ENCODE measurements at places on chromosomes 3 and 15.
A peak's percentile ranks its signal among the peaks of the same experiment; 100 is the strongest.

DNA sequence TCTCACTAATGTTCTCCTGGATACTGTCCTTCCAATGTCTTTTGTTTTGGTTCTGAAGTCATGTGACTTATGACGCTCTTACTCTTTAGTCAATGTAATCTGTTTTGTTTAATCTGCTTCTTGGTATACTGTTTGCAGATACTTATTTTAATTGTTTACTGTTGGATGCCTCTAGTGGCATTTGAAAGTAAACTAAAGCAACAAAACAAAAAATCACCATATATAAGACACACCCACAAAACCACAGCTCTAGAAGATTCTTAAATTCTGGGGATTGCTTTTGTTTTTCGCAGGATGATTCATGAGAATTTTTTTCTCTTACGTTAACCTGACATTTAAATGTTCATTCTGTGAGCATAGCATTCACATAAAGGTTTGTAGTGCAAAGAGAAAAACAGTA, 16.8 kb downstream of the SLC25A26 start:
- H3K27me3 ChIP-seq, result no peaks in the 10 kb centered on the region
- no peak for DNase-seq
- no peaks in the 10 kb centered on the region for H3K36me3 ChIP-seq
- H3K4me3 ChIP-seq, result no peak overlapping the region
- H3K27ac ChIP-seq, result no peak overlapping the region
- no peaks in the 10 kb centered on the region for H3K4me1 ChIP-seq

- no peak overlapping the region for H3K27ac ChIP-seq
- peak overlapping the region; percentile 29 for H3K4me3 ChIP-seq
- no peaks in the 10 kb centered on the region for H3K36me3 ChIP-seq
- H3K4me1 ChIP-seq, result no peaks in the 10 kb centered on the region
- H3K27me3 ChIP-seq, result no peaks in the 10 kb centered on the region
These were observed 321.8 kb upstream of the MME start for GRCh38 chr3:154758109-154758868.

GRCh38 chr15:69648212-69648611, 195.6 kb downstream of the RPLP1 start:
- no peak overlapping the region for H3K27ac ChIP-seq
- no peaks in the 10 kb centered on the region for H3K4me1 ChIP-seq
- DNase-seq, result no peak
- H3K4me3 ChIP-seq, result no peak overlapping the region
- peaks cover 27% of the 10 kb centered on the region for H3K27me3 ChIP-seq

DNA sequence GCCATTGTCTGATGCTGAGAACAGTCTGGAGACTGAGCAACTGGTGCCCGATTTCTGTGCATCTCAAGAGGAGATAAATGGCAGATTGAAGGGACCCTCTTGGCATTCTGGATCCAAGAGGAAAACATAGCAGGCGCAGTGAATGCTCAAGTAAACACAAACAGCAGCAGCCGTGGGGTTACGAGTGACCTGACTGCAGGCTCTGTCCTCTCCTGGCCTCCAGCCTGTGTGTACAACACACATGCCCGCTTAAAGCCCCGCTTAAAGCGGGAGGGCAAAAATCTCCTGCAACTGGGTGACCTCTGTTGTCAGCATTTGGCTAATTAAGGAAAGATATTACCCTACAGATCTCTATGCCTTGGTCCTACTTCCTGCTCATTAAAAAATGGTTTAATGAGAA, 120.5 kb downstream of the GREM1 start:
- no peaks in the 10 kb centered on the region for H3K36me3 ChIP-seq
- no peaks in the 10 kb centered on the region for H3K27me3 ChIP-seq
- H3K4me3 ChIP-seq, result no peak overlapping the region
- peaks cover 46% of the 10 kb centered on the region for H3K4me1 ChIP-seq

DNA sequence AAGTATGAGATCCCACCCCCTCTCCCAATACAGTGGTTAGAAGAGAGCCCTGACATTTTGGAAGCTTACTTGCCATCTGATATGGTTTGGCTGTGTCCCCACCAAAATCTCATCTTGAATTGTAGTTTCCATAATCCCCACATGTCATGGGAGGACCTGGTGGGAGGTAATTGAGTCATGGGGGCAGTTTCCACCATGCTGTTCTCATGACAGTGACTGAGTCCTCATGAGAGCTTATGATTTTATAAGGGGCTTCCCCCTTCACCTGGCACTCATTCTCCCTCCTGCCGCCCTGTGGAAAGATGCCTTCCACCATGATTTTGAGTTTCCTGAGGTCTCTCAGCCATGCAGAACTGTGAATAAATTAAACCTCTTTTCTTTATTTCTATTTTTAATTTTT, 28.8 kb upstream of the HES1 start:
- H3K4me3 ChIP-seq, result no peak overlapping the region
- peaks cover 10% of the 10 kb centered on the region for H3K4me1 ChIP-seq
- no peak for DNase-seq
- H3K27ac ChIP-seq, result no peak overlapping the region
- no peaks in the 10 kb centered on the region for H3K36me3 ChIP-seq
- no peaks in the 10 kb centered on the region for H3K27me3 ChIP-seq

GRCh38 chr15:101535170-101535902, 45.8 kb upstream of the PCSK6 start:
- peaks cover 3% of the 10 kb centered on the region for H3K4me1 ChIP-seq
- no peaks in the 10 kb centered on the region for H3K36me3 ChIP-seq
- no peak overlapping the region for H3K4me3 ChIP-seq
- no peak for DNase-seq

DNA sequence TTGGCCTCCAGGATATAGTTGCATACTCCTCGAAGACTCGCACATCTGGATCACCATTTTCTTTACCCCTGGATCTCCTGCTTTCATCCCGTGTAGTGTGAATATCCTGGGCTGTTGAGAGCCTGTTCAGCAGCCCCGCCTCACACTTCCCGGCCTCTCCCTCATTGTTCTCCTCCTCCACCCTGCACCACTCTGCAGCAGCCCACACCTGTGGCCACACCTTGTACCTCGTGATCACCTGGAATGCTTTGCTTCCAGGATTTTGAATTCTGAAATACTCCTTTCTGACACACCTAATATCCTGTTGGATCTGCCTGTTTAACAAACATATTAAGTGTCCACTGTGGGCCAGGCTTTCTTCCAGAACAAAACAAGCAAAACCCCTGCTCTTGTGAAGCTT, 14.4 kb downstream of the ABHD17C start:
- peak overlapping the region; percentile 54 for H3K27ac ChIP-seq
- DNase-seq, result peak; percentile 84
- no peak overlapping the region for H3K4me3 ChIP-seq
- H3K27me3 ChIP-seq, result no peaks in the 10 kb centered on the region
- H3K36me3 ChIP-seq, result peaks cover 10% of the 10 kb centered on the region
- peaks cover 25% of the 10 kb centered on the region for H3K4me1 ChIP-seq

DNA sequence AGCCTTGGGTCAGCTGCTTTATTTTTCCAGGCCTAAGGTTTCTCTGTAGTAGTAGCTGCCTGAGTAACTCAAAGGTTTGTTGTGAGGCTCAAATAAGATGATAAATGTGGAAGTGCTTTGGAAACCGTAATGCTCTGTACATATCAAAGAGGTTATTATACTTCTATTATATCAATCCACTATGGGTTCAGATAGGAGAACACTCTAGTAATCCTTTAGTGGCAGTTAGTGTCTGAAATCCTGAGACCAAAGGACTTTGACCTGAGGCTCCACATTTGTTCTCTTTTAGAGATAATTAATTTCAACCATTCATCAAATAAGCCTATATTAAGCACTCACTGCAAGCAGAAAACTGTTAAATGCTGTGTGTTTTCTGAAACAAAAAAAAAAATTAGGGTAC, 128.6 kb upstream of the BCL6 start:
- H3K4me3 ChIP-seq, result no peak overlapping the region
- no peaks in the 10 kb centered on the region for H3K36me3 ChIP-seq
- no peak for DNase-seq
- no peaks in the 10 kb centered on the region for H3K27me3 ChIP-seq

- H3K4me3 ChIP-seq, result no peak overlapping the region
- H3K27ac ChIP-seq, result no peak overlapping the region
- peaks cover 3% of the 10 kb centered on the region for H3K4me1 ChIP-seq
- no peaks in the 10 kb centered on the region for H3K27me3 ChIP-seq
These were observed 984.6 kb upstream of the NR2F2 start for GRCh38 chr15:95345867-95346266.

DNA sequence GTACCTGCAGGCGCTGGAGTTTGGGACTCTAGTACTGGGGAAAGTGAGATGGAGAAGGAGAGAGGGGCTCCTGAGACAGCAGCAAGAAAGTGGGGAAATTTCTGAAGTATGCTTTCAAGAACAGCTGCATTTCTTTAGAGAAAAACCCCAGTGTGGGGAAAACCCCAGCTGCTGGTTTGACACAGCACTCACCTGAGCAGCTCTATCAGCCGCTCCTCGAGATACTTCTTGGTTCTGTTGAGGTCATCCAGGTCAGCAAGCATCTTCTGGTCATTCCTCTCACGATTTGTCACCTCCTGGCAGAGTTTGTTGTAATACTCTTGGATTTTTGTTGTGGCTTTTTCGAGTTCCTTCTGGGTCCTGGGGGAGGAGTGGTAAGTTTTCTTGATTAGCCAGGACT, 18.8 kb downstream of the CXCR6 start:
- no peaks in the 10 kb centered on the region for H3K4me1 ChIP-seq
- H3K27me3 ChIP-seq, result no peaks in the 10 kb centered on the region
- H3K27ac ChIP-seq, result no peak overlapping the region
- H3K4me3 ChIP-seq, result no peak overlapping the region

- DNase-seq, result peak; percentile 91
- no peak overlapping the region for H3K4me3 ChIP-seq
- no peaks in the 10 kb centered on the region for H3K36me3 ChIP-seq
- H3K27me3 ChIP-seq, result no peaks in the 10 kb centered on the region
These were observed 28.5 kb upstream of the SLC7A14 start for GRCh38 chr3:170614214-170614966.

DNA sequence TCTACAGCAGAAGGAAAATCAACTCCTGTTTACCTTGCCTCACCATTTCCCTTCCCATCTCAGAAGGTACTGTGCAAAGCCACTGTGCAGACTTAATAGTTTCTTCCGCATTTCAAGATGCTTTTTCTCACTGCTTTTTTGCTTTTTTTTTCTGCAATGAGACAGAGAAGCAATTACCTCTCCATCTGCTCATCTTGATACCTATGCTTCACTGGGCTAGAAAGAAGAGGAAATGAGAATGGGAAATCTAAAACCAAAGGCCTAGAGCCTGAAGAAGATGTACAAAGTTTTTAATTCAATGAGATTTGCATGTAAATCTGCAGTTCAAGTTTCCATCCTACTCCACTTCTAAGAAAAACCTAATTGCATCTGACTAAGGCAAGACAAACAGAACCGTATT, 238.1 kb upstream of the SETMAR start:
- DNase-seq, result no peak
- H3K27ac ChIP-seq, result no peak overlapping the region
- H3K27me3 ChIP-seq, result no peaks in the 10 kb centered on the region
- no peaks in the 10 kb centered on the region for H3K36me3 ChIP-seq
- no peaks in the 10 kb centered on the region for H3K4me1 ChIP-seq

- no peaks in the 10 kb centered on the region for H3K27me3 ChIP-seq
- H3K4me1 ChIP-seq, result peaks cover 13% of the 10 kb centered on the region
- peak; percentile 73 for DNase-seq
- no peak overlapping the region for H3K27ac ChIP-seq
- H3K36me3 ChIP-seq, result no peaks in the 10 kb centered on the region
These were observed 152.1 kb upstream of the TBC1D5 start for GRCh38 chr3:17894434-17895060.

GRCh38 chr3:187739094-187739560, 6.1 kb downstream of the BCL6 start:
- no peaks in the 10 kb centered on the region for H3K27me3 ChIP-seq
- H3K4me1 ChIP-seq, result peaks cover 35% of the 10 kb centered on the region
- no peaks in the 10 kb centered on the region for H3K36me3 ChIP-seq
- peak overlapping the region; percentile 63 for H3K27ac ChIP-seq
- DNase-seq, result no peak

DNA sequence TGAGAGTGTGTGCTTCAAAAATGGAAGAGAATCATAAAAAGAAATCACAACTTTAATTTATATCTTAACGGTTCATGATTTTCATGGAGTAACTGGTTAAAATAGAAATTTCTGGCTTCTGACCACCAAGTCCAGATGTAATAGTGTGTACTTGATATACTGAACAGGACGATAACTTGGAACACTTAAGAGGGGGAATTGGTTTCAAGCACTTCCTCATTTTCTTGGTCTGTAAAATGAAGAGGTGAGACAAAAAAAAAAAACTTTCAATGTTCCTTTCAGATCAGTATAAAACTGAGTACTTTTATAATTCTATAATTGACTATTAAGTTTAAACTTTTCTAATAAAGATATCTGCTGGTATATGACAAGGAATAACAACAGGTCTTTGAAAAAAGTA, 64.0 kb upstream of the TRA2B start:
- no peak overlapping the region for H3K4me3 ChIP-seq
- no peak overlapping the region for H3K27ac ChIP-seq
- DNase-seq, result no peak
- H3K36me3 ChIP-seq, result no peaks in the 10 kb centered on the region

- H3K4me1 ChIP-seq, result peaks cover 18% of the 10 kb centered on the region
- H3K27me3 ChIP-seq, result no peaks in the 10 kb centered on the region
- no peak overlapping the region for H3K27ac ChIP-seq
- H3K36me3 ChIP-seq, result no peaks in the 10 kb centered on the region
- no peak overlapping the region for H3K4me3 ChIP-seq
These were observed 3.9 kb upstream of the PARP14 start for GRCh38 chr3:122676759-122677158.

DNA sequence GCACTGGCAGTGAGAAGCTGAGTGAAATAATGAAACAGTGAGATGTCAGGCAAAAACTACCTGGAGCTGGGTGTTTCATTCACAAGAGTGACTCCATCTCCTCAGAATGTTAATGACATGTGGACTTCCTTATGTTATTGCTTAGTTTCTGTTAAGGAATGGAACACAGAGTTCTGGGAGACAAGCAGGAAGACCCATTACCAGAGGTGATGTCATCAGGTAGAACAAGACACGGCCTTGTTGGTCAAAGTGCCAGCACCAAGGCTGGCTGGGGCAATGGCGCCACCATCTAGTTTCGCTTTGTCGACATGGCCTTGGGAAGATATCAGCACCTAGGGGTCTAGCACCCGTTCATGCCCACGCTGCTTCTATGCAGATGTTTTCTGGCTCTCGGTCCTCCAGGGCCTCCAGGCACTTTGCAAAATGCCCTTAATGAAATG, 252.2 kb downstream of the FAM43A start:
- no peak overlapping the region for H3K27ac ChIP-seq
- H3K4me1 ChIP-seq, result peaks cover 10% of the 10 kb centered on the region
- H3K27me3 ChIP-seq, result no peaks in the 10 kb centered on the region

DNA sequence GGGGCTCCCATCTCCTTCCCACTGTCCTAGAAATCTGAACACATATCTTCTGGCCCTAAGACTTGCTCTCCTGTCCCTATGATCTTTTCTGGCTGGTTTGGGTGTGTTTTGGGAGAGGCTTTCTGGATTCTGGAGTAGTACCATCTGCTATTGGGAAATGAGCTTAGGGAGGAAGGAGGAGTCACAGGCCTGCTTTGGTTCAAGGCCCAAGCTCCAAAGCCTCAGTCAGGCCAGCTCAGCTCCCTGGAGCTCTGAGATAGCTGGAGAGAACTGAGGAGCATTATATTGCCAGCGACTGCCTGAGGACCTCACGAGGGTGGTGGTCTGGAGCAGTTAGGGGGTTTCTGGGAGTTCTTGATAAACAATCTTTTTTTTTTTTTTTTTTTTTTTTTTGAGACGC, 18.7 kb downstream of the RASGRF1 start:
- H3K36me3 ChIP-seq, result no peaks in the 10 kb centered on the region
- H3K27ac ChIP-seq, result no peak overlapping the region
- H3K4me1 ChIP-seq, result no peaks in the 10 kb centered on the region
- no peak overlapping the region for H3K4me3 ChIP-seq
